Stimulated activated CD4-positive, alpha-beta T cell treated with anti-CD3 and anti-CD28 coated beads, Interleukin-1b, Interleukin-23, amount 100 ng/mL, for 1 hour (primary cell): ENCODE measurements at places on chromosomes 12 and 14.

DNA sequence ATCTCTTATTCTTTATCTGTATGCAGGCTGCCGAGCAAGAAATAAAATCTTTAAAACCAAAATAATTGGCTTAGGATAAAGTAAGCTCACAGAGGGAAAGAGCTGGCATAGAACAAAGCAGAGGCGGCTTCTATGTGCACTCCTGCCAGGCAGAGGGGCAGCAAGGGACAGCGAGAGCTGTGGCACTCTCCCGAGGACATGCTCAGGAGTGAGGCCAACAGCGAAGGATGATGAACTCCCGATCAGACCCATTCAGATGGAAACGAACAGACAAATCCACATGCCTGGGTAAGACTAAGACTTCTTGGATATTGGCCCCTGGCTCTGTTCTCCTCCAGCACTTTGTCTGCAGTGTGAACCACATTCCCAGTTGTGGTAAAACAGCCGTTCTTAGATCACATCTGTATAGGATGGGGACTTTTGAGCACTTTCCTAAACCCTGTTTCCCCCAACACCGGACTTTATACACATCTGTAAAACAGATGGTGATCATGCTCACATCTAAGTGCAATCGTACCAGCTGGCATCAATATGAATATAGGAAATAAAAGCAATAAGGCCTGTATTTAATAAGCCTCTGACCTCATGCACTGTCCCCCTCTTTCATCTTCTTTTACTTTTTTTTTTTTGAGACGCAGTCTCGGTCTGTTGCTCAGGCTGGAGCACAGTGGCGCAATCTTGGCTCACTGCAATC, 134.1 kb downstream of the PPM1H start:
- no peak for DNase-seq

GRCh38 chr12:93573552-93574223, 1.2 kb downstream of the SOCS2 start:
- no peak for DNase-seq

- DNase-seq, result no peak
Observed at GRCh38 chr12:13099066-13099843, 4.2 kb downstream of the GSG1 start.

DNA sequence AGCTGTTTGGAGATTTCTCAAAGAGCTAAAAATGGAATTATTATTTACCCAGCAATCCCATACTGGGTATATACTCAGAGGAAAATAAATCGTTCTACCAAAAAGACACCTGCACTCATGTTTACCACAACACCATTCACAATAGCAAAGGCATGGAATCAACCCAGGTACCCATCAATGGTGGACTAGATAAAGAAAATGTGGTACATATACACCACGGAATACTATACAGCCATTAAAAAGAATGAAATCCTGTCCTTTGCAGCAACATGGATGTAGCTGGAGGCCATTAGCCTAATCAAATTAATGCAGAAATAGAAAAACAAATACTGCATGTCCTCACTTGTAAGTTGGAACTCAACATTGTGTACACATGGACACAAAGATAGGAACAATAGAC, 37.9 kb downstream of the WBP11 start:
- DNase-seq, result no peak

GRCh38 chr14:57389646-57390036, 745 bp upstream of the NAA30 start:
- DNase-seq, result no peak
